ENCODE measurements at places on chromosomes 12 and 14.

GRCh38 chr14:64942531-64943111 lies at the start of gene GPX2:
Gene GPX2 (minus strand): TSS chr14:64942745. CDS start chr14:64942726, 19 bp downstream.
- DNase-seq = no peak

GRCh38 chr12:92339198-92339821 lies 193.7 kb upstream of the BTG1 start:
- DNase-seq = no peak

DNA sequence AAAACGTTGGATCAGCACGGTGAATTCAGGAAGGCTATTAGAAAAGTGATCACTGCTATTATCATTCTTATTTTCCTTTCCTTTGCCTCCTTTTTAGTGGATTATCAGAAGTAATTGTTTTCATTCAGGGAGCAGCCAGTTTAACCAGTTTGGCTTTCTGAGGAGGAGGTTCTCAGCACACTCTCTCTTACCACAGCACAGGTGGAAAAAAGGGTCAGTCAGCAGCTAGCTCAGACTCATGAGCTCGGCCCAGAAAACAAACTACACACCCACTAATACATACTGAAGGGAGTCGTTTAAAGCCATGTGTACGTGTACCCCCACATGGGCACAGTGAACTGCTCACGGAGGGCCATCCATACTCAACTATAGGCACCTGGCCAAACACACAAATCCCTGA lies 23.2 kb upstream of the MAGOHB start:
- no peak for DNase-seq

DNA sequence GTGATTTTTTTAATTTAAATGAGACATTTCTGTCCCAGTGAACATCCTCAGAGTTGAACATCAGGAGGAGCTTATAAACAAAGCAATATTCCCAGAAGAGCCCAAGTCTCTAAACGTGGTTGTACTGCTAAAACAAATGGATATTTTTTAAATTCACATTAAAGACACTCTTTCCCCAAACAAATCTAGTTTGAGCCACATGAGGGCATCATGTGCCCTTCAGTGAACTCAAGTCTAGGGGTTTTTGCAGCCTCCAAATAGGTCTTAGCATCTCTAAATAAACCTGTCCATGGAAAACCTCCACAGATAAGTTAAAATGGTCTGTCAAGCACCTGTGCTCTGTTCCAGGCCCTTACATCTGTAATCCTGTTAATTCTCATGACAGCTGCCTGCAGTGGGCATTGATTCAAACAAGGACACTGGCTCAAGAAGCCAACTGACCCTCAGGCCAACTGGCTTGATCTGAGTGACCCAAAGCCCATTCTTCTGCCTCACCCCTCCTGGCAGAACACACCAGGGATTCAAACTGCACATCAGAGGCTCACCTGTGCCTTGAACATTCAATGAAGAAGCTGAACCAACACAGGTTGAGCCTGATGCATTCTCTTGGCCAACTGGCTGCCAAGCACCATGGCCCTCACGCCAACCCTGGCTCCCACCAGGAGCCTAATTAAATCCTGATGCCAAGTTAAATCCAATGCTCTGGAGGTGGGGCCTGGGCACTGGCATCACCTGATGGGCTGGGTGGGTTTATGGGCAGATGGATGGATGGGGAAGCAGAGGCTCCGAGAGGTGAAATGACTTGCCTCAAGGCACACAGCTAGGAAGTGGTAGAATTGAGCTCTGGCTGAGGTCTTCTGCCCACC lies 8.6 kb downstream of the ISCU start:
- DNase-seq = no peak

DNA sequence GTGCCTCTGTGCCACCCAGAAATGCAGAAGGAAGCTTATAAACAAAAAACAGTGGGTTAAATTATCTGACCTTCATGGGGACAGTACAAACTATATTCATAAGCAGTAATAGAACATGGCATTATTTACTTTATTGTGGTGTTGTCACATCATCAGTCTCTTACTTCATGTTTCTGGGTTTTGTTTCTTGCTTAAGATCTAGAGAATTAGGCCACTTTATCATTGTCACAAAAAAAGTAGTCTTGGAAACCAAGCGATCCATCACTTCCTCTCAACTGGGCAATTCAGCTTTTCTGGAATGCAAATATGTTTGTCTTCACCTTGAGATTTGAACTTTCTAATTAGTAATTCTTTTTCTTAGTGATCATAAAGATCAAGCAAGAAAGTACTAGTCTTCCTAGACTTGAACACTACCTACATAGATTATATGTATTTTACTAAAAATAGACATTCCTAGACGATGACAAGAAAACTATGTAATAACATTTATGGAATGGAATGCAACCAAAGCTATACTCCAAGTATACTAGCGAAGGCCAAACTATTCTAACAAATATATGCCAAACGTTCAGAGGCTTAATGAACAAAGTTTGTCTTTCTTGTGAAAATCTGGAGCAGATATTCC lies 363.4 kb downstream of the DAD1 start:
- DNase-seq = no peak

DNA sequence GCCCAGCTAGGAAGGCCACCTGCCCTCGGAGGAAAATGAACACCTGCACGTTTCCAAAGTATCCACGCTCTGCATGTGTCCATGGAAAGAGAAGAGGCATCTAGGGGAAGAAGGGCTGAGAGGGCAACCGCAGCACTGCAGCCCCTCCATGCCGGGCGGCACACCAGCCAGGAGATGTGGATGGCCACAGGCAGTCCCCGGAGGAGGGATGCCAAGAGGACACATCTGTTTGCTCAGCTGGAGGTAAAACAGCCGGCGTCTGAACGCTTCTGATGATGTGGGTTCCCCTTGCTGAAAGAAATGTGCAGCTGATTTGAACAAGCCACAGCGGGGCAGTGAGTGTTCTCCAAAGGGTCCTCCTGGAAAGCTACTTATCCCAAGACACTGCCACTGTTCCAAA lies 34.0 kb downstream of the CHGA start:
- no peak for DNase-seq

DNA sequence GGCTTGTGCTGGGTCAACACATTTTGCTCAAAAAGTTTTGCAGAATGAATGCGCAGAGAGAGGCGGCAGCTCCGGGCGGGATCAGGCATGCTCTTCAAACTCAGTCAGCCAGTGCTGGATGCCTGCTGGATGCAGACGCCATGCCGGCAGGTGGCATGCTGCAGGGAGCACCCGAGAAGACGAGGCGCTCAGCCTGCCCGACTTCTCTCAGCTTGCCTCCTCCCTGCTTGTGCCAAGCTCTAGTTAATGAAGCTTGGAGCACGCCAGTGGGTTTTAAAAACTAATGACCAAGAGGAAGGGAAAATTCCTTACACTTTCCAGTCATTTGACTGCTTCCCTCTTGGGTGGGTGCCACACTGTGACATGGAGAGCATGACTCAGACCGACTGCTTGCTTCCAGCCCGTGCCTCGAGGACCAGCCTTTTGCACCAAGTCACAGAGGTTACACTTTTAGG lies 39.8 kb downstream of the SLC24A4 start:
- DNase-seq = no peak

DNA sequence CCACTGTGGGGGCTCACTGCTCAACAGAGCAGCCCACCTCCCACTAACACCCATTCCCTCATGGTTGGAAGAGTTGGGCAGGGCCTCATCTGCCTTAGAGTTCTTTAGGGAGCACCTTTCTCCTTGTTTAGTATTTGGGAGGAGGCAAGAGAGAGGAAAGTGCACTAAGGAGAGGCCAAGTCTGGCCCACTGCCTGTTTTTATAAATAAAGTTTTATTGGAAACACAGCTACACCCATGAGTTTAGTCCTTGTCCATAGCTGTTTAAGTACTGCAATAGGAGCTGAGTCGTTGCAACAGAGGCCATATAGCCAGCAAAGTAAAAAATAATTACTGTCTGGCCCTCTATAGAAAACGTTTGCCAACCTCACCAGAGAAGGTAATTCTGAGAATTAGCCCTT lies 63.9 kb downstream of the C14orf132 start:
- DNase-seq = no peak

- no peak for DNase-seq
Observed at GRCh38 chr12:92261071-92261470, 115.4 kb upstream of the BTG1 start.

DNA sequence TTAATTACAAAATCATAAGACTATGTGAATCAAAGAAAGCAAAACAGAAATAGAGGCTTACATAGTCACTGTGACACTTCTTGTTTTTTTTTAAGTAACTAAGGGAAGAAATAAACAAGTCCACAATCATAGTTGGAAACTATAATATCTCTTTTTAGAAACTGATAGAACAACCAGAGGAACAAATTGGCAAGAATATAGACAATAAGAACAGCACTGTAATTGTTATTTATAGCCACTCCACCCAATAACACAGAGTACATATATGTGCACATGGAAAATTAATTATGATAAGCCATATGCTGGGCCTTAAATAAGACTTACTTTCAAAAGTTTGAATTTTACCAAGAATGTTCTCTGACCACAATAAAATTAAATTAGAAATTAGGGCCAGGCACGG lies 101.1 kb downstream of the PLEKHG7 start:
- DNase-seq = no peak

DNA sequence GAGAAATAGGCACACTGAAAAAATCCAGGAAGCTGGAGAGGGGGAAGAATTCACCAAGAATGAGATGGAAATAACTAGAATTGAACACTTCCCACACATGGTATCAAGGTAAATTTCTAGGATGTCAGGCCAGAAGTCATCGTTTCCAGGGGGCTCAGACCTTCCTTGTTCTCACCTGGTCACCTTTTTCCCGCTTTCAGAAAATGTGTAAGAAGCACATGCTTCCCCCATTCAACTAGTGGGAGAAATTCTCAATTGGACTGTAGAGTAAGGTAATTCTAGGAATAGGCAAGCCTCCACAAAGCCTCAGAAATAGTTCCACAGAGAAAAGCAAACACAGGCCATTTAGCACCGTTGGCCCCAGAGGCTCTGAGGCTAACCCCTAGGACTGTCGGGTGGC lies 2.8 kb upstream of the PTMS start:
- no peak for DNase-seq

DNA sequence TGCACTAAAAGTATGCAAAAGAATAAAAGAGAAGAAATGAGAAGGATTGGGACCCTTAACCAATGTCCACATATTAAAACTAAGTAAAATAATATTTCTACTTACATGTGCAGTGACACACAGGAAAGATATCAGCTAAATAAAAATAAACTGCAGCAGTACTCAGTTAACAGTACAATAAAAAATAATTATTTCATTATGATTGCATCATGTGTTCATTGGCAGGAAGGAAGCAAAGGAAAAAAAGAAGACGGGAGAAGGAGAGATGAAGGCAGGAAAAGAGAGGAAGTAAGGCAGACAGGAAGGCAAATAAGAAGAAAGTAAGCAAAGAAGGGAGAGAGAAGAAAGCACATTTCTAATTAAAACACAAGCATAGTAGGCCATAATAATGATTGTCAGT lies 33.0 kb downstream of the RASSF9 start:
- no peak for DNase-seq

- DNase-seq = peak; percentile 69
Observed at GRCh38 chr12:55974308-55974730, 441 bp downstream of the RAB5B start.

DNA sequence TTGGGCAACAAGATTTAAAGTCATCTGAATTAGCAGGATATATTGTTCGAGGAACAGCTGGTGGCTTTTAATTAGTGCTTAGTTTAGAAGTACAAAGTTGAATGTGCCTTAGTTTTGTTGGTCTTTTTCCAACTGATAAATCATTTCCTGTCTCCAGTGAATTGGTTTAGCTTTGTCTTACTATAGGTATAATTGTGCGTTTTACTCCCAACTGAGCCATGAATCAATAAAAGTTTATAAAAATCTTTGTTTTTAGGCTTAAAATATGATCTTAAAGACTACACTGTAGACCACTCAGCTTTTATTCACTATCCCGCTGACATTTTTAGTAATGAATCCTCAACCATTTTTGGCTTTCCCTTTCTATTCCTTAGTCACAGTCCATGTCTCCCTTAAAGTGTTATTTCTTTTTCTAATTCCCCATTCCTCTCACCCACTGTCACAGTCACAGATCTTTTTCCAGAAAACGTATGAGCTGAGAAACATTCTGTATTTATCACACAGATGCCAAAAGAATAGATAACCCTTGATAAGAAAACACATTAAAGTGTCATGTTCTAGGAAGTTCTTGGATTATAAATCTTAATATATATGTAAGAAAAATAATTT lies 34.0 kb upstream of the ALG10 start:
- no peak for DNase-seq

DNA sequence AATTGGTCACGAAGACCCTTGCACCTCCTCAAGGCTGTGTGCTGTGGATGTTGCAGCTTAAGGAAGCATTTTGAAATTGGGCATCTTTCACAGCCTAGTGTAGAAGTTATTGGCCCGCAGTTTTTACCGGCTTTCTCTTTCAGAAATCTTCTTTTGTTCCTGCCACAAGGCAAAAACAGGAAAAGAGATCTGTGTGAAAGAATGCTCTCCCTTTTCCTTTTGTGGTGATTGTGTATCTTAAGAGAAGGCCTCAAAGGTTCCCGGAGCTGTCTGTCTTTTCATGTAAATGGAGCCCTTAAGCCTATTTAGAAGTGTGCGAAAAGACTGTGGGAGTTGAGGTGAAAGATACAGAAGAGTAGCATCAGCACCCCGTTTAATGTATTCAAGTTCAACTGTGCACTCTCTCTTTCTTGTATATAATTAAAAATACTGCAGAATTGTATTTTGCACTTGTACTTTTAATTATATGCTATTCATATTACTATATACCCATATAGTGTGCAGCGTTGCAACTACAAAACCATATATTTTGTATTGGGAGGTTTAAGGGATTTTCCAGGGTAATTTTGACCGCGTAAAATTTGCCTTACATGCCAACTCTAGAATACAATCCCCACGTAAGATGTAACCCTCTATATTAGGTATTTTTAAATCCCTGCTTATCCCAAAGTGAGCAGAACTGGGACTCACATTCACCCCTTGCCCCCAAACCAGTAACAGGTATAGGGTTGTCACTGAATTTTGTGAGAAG lies 441.7 kb downstream of the RAD51B start:
- no peak for DNase-seq

DNA sequence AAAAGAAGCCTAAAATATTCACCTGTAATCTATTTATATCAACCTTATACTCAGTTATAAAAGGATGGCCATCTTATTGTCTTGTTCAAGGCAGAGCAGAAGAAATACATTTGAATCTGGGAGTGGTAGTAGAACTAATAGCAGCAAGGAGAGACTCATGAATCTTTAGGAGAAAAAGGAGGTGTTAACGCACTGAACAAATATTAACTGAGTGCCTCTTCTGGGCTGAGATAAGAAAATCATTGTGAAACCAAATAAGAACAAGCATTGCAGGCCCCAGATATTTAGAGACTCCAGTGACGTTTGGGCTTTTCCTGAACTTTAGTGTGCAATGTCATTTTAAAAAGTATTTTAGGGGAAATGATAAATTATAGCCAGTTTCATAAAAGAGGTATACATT lies 790.6 kb downstream of the DIO2 start:
- DNase-seq = no peak
